ENCODE measurements at places on chromosomes 1 and 21.

- no peak for DNase-seq
Observed at GRCh38 chr1:193707271-193708021, 521.0 kb upstream of the B3GALT2 start.

GRCh38 chr1:9643351-9644256 is 7.9 kb upstream of the PIK3CD start:
- no peak for DNase-seq

GRCh38 chr1:21899987-21900386 is 37.1 kb downstream of the HSPG2 start:
- DNase-seq, result no peak

DNA sequence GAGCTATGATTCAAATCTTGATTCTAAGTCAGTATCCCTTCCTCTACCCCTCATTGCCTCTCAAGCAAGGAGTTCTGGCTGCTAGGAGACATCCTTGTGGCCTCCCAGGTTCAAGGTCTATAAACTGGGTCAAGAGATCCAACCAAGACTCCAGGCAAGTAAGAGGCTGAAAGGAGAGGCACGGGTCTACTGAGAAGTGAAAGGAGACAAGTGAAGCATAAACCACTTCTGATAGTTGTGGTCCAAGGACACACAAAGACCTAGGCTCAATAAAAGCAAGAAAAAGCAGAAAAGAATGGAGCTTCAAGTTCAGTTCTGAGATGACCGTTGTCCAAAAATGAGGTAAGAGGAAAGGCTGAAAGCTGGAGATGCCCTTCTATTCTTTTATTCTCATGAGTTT is 17.8 kb upstream of the PPP2R5A start:
- DNase-seq, result no peak

DNA sequence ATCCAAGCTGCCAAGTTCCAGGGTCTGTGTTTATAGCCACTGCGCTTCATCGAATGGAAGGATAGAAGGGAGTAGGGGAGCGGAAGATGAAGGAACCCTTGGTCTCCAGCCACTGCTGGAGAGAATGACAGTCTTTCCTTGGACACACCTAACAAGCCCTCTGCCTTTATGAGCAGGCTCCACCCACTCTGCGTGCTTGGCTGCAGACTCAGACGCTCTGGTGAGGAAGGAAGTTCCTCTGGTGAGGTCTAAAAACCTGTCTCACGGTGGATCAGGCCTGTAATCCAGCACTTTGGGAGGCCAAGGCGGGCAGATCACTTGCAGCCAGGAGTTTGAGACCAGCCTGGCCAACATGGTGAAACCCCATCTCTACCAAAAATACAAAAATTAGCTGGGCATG is 55.4 kb downstream of the MATN1 start:
- no peak for DNase-seq

DNA sequence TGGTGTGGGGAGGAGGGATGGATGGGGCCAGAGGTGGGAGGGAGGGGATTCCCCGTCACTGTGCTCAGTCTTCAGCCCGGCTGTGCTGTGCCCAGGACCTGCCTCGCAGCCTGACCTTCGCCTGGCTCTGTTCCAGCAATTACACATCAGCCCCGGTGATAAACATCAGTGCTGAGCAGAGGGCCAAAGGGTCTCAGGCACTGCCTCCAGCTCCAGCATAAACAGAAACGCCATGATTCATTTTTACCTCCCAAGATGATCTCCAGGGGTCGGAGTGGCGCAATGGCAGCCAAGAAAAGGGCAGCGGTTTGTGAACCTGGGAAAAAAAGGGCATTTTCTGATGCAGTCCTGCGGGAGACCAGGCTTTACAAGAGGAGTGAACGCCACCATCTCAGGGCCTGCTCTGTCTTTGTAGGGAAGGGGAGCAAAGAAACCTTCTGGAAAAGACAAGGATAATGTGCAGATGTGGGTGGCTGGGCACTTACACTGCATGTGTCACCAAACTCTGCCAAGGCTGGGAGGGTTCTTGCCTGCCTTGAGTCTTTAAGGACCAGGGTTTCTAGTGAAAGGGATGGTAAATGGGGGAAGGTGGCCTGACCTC is 28.1 kb downstream of the SHISA4 start:
- DNase-seq, result no peak

GRCh38 chr1:57431400-57431799 is 7.5 kb upstream of the DAB1 start:
- no peak for DNase-seq

DNA sequence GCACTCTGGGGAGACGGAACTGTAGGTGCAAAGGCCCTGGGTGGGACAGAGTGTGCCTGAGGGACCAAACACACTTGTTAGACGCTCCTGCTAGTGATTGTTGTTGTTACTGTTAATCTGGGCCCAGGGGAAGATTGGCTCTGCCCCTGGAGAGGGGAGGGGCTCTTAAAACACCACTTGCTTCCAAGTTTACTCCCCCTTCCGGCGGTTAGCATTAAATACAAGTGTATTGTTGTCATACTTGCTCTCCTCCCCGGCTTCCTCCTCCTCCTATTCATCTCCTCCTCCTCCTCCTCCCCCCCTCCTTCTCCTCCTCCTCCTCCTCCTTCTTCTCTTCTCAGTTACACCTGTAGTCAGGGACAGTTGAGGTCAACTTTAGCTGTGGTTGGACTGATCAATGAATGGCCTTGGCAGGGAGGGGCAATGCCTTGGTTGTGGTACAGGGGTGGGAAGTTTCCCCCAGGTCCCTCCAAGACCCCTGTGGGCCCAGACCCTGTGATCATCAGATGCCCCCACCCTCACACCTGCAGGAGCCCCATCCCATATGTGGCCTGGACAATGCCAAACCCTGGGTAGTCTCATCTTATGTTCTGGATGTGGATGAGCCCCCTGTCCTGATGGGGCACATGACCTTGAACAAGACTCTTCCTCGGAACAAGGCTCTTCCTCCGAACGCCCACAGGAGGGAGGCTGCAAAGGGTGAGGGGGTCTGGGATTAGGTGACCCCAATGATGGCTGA is 217.3 kb downstream of the PTPRU start:
- DNase-seq, result no peak

DNA sequence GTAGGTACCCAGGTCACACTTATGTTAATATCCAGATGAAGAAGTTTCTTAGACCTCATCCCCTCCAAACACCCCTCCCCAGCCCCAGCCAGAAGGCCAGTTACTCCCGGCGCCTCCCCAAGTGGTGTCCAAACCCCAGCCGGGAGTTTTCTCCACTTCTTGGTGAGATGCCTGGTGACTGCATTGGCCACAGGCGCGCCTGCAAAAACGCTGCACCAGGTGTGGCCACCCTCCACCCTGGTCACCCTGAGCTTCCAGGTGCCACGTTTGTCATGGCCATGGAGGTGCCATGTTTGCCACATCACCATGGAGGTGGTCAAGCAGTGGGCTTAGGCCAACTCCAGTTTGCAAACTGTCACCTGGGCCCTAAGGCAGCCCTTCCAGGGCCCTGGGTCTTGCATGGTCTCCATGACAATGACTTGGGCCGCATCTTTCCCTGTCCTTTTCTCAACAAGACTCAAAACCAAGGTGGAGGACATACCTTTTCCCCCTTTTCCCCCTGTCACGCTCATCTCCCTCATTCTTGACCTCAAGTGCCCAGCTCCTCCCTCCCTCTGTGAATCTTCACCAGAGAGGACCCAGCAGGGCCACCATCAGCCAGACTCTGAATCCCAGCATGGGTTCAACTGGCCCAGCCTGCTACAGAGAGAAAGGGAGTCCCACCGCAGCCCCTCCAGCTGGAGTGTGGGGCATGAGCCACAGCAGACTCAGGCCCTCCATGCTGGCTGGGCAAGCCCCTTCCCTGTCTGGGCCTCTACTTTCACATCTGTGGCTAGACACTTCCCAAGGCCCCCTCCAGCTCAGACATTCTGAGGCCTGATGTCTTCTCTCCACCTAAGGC is 125.9 kb upstream of the ZBTB40 start:
- DNase-seq, result no peak

GRCh38 chr1:238596703-238597102 is 706.0 kb upstream of the ZP4 start:
- DNase-seq, result no peak

- no peak for DNase-seq
Observed at GRCh38 chr1:115348636-115349035, 10.6 kb upstream of the NGF start.

DNA sequence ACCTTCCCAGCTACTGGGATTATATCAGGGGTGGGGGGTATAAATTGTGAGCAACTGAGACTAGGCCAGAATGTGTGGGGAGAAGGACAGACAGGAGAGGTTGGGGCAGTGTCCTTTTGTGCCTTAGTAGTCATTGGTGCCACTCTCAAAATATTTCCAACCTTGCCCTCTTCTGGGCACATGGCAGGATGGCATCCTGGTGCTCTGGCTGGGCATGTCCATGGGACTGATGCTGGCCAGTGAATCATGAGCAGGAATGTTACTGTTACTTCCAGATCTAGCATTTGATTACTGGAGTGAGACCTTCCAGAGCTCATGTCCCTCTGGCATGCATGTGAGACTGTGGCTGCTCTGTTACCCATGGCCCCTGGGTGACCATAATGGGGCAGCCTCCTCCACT is 151.2 kb downstream of the MATN1 start:
- DNase-seq, result no peak

- no peak for DNase-seq
Observed at GRCh38 chr1:27086026-27086425, 68.9 kb downstream of the SLC9A1 start.

- DNase-seq, result no peak
Observed at GRCh38 chr1:3711381-3711779, 40.9 kb upstream of the CCDC27 start.

GRCh38 chr1:22962558-22962957 is 10.1 kb downstream of the LACTBL1 start:
- DNase-seq, result no peak

GRCh38 chr1:116340506-116341231 is 32.4 kb upstream of the ATP1A1 start:
- DNase-seq, result no peak

- DNase-seq, result no peak
Observed at GRCh38 chr1:162740755-162741154, 49.7 kb upstream of the HSD17B7 start.

DNA sequence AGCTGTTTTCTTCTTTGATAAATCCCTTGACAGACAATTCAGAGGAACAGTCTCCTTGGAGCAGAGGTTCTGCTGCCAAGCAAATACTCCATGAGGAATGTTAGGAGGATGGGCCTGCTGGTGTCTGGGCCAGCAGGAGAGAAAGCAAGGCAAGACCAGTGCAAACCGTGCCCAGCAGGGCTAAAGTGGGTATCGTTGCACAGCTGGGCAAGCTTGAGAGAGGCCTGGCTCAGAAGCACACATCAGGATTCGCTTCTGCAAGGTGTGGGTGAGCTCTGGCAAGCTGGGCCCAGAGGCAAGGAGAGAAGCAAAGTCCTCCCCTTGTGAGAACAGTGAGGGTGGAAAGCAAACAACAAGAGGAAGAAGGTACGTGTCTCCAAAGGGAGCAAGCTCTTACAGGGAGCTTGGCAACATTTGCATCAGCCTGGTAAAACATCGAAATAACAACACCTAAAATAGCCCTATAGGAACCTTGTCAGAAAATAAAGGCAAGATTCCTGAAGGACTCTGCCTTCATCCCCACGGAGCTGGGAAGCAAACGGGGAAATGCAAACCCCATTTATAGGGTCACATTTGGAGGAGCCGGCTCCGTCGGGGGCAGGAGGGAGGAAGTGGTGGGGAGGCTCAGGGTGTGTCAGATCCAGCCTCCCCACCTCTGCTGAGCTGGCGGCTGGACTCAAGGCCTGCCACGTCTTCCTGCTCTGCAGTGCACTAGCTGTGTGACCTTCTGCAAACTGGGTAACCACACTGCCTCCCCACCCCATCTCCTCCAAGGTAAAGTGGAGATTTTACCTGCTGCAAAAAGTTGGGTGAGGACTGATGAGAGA is 62.3 kb upstream of the HIVEP3 start:
- no peak for DNase-seq

DNA sequence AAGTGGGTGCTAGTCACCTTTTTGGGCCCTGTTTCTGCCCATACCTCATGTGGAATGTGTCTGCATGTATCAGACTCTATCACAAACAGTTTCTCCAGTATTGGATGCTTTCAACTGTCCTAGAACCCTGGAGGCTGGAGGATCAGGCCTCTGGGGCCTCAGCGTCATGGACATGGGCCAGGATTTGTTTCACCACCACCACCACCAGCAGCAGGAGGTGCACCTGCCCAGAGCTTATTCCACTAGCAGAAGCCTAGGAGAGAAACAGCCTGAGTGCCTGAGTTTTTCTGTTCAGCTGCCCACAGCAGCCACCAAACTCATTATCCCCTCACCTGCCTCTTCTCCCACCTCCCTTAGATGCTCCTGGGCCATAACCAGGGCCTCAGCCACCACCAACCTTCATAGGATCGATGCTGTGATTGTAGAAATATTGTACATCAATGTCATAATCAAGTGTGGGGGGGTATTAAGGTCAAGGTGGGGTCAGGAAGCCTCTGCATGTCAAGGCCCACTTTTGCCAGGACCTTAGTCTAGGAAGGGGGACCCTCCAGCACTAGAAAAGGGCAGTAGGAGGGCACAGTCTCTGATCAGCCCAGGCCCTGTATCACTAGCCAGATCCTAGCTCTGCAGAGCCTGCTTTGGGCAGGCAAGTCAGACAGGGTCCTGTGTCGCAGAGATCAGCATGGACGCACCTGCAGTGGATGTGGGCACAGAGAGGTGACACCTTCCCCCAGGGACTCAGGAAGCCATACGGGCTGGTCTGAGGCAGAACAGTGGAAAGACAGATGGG is 9.3 kb downstream of the DMAP1 start:
- DNase-seq, result no peak

DNA sequence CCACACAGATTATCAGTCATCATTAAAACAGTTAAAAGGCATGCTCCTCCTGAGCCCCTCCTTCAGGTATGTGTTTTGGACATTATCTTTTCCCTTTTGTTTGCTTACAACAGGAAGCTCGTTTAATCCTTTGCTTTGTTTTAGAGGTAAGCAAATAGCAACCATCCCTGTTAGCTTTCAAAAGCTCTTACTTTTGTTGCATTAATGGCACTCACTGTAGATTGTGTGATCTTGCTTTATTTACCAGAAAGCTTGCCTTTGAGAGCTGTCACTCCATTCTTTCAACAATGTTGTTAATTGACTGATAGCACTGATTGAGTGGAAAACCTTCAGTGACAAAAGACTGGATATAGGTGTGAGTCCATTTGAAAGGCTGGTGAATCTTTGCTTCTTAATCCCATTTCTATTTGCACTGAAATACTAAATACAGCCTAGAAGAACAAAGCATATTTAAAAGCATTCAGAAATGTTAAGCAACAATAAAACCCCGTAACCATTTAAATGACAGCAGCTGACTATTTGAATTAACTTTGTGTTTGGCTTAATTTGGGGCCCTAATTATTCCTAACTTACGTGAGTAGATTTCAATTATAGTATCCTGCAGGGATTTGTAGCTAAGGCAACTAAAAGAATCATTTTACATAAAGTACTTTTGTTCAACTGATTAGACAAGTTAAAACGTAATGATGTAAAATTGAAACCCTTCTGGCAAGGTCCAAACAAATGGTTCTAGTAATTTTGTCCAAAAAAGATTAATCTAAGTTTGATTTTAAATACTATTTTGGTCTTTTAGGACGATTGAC is 48.3 kb downstream of the ADGRL2 start:
- DNase-seq, result no peak

DNA sequence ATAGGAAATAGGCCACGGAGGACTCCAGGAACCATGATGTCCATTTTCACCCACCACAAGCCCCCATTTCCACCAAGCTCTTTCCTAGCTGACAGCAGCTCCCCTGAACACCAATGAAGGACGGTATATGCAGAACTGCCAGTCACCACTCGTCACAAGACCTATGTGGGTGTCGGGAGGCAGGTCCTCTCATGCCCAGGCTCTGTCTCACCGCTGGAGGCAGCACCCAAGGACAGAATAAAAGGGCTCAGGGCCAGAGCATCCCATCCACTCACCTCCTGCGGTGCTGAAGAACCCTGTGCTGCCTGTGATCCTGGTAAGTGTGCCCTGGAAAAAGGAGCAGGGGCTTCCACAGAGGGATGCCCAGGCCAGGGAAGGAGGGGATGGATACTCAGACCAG is at the start of gene LCE1F:
TSS of gene LCE1F (plus strand) at position 266 of the 400 bp plus-strand sequence. CDS start 1,232 bp downstream, outside the sequence.
- no peak for DNase-seq

Data from activated T-cell treated with anti-CD3 and anti-CD28 coated beads for 4 hours (primary cell).